Urinary bladder (tissue), 4 donors: ENCODE measurements at places on chromosomes 16 and 17.

- no peak for DNase-seq
These were observed 5.9 kb downstream of the RPUSD1 start for GRCh38 chr16:782258-782657.

- no peak for DNase-seq
These were observed 63.9 kb downstream of the KNOP1 start for GRCh38 chr16:19654147-19654546.

DNA sequence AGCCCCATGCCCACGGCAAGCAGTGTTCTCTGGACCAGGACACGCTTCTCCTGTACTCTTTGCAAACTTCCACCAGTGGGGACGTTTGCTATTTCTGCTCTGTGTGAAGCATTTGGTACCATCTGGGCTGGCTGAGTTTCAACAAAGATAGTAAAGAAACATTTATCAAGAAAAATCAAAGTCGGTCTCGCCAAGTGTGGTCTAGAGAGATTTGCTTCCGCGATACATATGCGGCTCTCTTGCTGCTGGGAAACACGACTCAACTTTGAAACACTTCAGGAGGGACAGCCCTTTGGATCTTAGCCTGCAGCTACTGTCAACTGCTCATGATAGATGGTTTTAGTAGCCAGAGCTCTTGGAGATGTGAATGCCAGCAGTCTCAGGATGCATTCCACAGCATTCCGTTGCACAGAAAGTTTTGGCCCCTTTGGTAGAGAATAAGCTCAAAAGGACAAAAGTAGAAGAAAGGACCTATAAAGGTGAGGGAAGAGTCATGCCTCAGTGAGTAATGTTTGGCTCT is 168.2 kb upstream of the CACNG3 start:
- no peak for DNase-seq

DNA sequence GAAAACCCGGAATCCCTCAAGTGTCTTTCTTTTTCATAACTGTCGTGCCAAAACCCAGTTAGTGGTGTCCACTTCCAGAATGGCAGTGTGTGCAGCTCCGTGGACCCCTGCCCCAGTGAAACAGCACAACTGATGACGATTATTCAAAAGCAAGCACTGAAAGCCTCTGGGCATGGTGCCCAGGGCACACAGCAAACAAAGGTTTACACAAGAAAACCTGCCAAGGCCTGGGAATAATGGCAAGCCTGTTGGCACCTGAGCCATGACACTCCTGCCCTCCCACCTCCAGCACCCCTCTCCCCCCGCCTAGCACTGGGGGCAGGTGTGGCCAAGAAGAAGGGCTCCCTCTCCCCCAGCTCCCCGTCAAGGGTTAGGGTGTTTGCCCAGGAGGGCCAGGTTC is 2.8 kb downstream of the PKMYT1 start:
- DNase-seq: no peak

- no peak for DNase-seq
These were observed 290.4 kb downstream of the HS3ST3A1 start for GRCh38 chr17:13311306-13311705.

DNA sequence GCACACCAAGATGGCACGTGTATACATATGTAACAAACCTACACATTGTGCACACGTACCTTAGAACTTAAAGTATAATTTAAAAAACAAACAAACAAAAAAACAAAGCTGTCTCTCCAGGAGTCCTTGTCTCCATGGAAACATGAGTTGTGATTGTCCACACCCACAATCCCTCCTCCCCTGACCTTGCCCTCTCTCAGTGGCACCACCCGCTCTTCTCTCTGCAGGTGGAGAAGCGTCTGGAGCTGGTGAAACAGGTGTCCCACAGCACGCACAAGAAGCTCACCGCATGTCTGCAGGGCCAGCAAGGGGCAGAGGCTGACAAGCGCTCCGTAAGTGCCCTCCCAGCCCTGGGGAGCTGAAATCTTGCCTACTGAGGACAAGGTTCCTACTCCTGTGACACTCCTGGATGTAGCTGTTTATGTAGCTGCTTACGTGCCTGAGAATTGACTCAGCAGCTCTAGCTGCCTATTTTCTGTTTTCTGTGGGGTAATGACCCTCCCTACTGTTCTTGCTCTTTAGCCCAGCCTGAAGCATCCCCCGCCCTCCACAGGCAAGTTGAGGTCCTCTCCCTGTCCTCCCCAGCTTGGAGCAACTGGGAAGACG is 107.0 kb downstream of the ARHGAP44 start:
- DNase-seq: no peak

DNA sequence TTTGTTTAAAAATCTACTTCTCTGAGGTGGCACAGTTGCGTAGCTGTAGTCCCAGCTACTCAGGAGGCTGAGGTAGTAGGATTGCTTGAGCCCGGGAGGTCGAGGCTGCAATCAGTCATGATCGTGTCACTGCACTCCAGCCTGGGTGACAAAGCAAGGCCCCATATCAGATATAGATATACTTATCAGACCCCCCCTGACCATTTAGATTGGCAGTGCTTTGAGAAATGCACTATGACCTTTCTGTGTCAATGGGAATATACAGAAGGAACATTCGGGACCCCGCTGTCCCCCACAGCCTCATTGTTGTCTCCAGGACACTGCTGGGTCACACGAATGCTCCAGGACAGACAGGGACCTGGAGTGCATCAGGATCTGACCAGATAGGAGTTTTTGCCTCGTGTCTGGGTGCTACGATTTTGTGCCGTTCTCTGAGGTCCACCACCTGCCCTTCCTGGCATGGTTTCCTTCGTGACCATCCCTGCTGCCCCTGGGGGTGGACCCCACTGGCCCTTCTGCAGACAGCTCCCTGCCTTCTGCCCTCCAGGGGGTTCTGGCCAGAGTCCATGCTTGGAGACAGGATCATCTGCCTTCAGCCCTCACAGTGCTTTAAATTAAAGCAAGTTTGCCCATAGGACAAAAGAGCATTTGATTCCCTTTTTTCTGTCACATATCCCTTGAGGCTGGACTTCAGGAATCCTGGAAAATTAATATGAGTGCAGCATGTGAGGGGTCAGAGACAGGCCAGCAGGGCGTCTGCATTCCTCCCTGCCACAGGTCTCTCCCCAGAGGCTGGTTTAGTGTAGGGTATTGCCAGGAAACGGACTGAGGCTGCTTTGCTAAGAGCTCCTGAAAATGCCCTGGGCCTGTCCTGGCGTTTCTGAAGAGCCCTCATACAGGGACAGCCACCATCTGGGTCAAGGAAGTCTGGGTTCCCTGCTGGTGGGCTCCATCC is 19.3 kb downstream of the PLD6 start:
- DNase-seq: no peak

DNA sequence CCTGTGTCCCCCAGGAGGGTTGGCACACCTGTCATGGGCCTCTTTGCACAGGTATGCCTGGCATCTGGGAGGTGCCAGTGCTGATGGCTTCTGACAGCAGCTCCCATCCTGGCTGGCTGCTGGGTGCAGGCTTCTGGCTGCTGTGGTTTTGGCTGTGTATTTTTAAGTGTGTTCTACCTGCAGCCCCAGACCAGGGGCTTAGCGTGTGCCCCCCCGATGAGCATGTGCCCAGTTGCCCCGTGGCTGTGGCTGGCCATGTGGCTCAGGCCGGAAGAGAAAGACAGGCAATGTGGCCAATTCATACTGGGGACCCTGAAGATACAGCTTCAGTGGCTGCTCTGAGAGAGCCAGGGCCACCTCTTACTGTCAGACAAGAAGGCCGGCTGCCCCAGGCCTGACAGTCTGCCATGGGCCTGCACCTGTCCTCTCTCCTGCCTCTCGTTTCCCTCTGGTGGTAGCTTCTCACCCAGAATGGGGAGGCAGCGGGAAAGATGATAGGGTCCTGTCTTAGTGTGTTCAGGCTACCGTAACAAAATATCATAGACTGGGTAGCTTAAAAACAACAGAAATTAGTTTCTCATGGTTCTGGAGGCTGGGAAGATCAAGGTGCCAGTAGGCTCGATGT is 37.6 kb upstream of the LGALS9 start:
- no peak for DNase-seq

DNA sequence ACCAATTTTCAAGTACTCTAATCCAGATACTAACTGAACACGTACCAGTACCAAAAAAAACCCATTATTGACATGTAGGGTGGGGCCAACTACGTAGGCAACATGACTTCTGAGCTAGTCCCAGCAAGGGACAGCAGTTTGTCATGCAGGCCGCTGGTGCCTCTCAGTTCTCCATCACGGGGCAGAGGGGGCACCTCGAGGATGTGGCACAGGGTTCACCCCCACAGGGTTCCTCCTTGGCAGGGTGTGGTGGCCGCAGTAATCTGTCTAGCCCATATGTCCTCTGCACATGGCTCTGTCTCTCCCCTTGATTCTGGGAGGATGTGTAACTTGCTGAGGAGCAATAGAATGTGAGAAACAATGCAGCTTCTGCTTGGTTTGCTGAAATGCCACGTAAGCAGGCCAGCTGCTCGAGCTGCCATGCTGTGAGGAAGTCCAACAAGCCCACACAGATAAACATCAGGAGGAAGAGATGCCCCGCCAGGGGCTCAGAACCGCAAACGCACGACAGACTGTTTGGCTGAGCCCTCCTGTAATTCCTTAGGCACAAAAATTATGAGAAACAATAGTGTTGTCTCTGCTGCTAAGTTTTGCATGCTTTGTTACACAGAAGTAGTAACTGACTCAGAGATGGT is 62.4 kb downstream of the NT5M start:
- DNase-seq: no peak

DNA sequence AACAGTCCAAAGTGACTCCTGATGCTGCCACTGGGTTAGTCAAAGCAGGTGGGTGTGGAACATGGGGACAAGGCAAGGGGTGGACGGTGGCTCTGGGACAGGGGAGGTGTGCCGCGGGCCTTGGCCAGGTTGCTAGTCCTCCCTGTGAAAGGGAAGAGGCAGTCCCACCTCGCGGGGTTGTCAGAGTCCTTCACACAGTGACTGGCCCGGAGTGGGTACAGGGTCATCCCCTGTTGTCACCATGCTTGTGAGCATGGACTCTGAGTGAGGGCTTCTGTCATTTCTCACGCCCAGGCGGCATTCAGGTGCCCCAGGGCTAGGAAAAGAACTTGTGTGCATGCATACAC is 3.1 kb upstream of the ZNF469 start:
- DNase-seq: no peak

- no peak for DNase-seq
These were observed 10.3 kb downstream of the TNRC6C start for GRCh38 chr17:77968788-77969187.

DNA sequence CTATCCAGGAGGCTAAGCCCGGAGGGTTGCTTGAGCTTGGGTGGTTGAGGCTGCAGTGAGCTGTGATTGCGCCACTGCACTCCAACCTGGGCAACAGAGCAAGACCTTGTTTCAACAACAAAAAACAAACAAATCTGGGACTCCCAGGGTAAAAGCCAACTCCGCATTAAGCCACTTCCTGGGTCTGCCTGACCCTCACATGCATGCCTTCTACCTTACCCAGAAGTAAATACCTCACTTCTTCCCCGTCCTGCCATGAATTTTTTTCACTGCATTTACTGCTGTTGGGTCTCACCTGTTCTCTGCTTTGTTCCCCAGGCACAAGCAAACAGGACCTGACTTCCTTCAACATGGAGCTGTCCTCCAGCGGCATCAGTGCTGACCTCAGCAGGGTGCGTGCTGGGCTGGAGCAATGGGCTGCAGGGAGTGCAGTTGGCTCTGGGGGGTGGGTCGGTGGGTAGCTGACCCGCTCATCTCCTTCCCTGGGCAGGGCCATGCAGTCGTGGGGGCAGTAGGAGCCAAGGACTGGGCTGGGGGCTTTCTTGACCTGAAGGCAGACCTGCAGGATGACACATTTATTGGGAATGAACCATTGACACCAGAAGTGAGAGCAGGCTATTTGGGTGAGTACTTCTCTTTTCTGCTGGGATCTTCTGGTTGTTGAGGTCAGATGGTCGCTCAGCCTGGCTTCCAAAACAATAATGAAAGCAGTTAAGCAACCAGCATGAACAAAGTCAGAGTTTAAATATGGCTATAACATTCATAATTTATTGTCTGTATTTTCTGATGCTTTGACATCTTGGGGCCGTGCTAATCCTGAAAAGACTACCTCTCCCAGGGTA is 16.4 kb downstream of the ITGAL start:
- no peak for DNase-seq

GRCh38 chr16:69465881-69466280 is 41.5 kb downstream of the CYB5B start:
- no peak for DNase-seq

- no peak for DNase-seq
These were observed 468.3 kb downstream of the GRIN2A start for GRCh38 chr16:9713907-9714306.

- DNase-seq: no peak
These were observed 89.9 kb downstream of the NDE1 start for GRCh38 chr16:15739950-15740349.

- no peak for DNase-seq
These were observed 1.1 kb upstream of the PLEKHG4 start for GRCh38 chr16:67277999-67278772.

DNA sequence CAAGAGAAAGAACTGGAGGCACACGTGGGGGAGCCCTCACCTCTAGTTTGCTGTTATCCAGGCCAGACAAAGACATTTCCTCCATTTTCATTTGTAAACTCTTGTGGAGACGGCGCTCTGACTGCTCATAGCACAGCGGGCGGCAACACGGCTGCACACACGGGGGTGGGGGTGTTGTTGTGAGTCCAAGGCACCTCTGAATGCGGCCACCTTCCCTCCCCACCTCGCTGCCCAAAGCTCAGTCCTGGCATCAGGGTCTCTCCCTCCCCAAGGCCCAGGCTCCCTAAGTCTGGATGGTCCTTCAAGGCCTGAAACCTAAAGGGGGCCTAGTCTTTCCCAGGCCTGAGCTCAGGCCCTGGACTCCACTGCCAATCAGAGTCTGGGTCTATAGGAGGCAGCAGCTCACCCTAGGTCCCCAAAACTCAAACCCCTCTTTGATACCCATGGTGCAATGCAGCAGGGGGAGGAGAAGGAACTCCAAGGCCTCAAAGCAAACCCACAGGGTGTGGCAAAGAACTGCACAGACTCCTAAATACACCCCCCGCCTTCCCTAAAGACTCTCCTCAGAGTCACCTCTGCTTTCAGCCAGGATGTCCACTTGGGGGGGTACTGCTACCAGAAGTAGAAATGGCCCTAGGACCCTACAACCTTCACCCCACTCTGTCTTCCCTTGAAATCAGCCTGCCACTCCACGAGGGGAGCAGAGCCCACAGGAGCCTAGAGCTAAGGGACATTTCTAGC is 1.5 kb downstream of the ATXN7L3 start:
- DNase-seq: no peak

DNA sequence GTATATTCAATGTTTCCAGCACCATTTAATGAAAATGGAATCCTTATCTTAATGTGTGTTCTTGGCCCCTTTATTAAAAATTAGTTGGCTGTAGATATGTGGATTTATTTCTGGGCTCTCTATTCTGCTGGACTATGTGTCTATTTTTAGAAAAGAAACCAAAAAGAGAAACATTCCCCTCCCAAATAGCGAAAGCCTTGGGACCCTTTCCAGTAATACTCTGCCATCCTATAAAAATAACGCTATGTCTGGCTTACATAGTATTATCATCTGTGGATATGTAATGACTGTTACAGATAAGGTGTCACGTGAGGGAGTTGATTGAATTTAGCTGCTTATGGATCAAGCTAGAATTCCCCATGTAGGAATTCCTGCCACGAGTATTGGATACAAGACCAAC is 279.3 kb upstream of the KIF2B start:
- DNase-seq: peak; percentile 48

GRCh38 chr17:18144855-18145254 is 36.3 kb downstream of the MYO15A start:
- no peak for DNase-seq
